ENCODE measurements at places on chromosomes 6 and 20.

DNA sequence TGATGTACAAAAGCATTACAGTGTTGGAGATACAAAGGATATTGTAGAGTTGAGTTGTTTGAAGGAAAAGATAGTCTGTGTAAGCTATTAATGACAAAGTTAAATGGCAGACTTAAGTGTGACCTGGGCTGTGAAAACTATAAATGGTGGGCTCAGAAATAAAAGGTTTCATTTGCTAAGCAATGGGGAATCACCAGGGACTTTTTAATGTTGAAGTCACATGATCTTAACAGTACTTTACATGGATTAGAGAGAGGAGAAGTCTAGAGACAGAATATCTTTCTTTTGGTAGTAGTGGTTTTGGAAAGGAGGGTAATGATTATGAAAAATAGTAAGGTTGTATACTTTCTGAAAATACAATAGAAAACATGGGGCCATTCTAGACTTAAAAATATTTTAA lies 67.1 kb downstream of the SCAF8 start:
- no peak for DNase-seq

- DNase-seq: no peak
Measured at GRCh38 chr20:19780261-19780660, 22.2 kb downstream of the RIN2 start.

DNA sequence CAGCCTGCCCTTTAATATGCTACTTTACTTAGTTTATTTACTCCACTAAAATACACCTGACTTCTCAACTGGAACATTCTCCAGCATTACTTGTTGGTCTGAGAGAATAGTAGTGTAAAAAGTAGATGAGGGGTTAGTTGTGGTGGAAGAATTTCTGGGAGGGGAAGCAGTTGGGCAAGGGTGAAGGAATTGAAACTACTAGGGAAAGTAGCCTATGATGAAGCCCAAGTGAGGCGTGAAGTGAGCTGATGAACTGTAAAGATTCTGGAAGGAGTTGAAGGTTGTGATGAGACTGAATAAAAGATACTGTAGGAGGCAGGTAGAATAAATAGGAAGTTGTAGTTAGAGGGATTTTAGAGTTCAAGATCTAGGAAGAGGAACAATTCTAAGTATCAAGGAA lies 72.5 kb downstream of the ITCH start:
- DNase-seq: no peak

DNA sequence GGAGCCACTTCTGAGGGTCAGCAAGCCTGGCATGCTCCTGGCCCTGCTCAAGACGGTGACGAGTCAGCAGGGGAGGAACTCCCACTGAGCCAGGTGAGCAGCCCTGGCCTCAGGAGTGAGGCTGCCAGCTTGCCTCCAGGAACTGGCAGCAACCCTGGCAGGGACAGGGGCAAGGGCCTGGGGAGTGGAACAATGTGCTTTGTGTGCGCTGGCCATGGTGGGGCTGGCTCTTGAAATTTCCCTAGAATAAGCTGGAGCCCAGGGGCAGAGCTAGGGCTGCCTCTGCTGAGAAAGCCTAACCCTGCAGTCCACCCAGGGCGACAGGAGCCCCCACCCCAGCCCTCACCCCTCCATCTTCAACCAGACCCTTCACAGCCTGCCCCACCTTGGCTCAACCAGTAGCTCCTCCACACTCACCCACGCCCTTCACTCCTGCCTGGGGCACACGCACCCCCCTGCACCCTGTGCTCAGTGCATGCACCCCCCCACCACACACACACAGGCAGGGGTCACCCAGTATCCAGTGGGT lies 88.0 kb downstream of the MRPL14 start:
- DNase-seq: no peak

DNA sequence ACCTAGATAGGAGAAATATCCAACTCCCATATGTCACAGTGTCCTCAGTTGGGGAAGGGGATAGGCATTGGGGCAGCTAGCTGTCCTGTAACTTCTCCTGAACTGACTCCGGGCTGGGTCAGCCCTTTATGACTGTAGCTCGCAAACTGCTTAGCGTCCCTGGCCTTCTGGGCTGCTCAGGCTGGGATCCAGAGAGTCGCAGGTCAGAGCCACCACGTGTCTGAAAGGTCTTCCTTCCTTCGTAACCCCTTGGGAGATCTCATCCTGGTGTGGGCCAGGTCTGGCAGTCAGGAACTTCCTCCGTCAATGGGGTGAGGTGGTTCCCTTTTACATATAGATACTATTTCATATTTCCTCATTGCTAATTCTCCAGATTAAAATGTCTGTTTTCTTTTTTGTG lies 28.8 kb upstream of the HINT3 start:
- DNase-seq: no peak

DNA sequence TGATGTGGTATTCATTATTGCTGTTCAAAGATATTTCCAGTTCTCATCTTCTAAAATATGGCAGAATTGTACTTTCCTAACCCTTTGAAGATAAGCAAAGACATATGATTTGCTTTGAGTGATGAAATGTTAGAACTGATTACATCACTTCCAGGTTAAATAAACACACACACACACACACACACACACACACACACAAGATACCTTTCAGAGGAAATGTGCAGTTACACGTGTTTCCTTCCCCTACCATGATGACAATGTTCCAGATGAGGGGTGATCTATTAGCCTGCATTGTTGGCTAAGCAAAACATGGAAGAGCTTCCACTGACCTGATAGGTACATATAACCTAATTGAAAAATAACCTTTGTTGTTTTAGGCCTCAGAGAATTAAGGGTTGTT lies 11.7 kb upstream of the FRK start:
- DNase-seq: no peak

GRCh38 chr6:34888874-34889555 lies at the start of gene ANKS1A:
Gene ANKS1A, plus strand, starts transcription at chr6:34889255. Its CDS starts 148 bp downstream, at chr6:34889403.
- DNase-seq: peak; percentile 73

DNA sequence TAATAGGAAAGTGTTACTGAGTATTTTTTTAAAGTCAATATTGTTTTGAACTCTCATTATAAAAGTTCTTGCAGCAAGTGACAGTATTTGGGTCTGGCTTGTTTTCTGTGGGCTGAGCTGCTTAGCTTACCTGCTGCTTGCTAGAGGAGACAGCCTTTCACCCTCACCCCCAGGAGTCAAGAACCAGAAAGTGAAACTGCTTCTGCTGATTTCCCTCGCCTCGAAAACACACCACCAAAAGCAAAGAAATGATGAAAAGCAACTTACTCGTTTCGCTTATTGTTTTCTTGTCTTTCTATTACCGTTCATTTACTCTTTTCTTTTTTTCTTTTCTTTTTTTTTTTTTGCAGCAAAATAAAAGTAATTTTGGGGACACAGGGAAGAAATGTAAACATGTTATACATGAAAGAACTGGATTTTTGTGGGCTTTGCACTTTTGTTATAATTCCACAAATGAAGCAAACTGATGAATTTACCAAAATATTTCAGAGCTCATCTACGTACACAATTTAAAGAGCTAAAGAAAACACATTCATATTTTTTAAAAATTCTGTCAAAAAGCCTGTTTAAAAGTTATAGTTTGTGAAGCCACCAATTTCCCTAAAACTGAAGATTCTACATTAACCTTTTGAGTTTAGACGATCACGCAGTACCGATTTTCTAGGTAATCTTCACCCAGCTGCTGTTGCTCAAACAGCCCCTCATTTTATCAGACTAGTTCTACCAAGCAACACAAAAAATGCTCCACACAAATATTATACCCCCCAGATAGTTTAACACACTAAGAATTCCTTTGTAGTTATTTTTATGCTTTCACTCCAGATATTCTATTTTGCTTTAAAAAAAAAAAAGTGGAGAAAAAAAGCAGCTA lies 1.7 kb downstream of the SCML4 start:
- no peak for DNase-seq

- no peak for DNase-seq
Measured at GRCh38 chr20:58895448-58896180, 43.1 kb downstream of the GNAS start.

DNA sequence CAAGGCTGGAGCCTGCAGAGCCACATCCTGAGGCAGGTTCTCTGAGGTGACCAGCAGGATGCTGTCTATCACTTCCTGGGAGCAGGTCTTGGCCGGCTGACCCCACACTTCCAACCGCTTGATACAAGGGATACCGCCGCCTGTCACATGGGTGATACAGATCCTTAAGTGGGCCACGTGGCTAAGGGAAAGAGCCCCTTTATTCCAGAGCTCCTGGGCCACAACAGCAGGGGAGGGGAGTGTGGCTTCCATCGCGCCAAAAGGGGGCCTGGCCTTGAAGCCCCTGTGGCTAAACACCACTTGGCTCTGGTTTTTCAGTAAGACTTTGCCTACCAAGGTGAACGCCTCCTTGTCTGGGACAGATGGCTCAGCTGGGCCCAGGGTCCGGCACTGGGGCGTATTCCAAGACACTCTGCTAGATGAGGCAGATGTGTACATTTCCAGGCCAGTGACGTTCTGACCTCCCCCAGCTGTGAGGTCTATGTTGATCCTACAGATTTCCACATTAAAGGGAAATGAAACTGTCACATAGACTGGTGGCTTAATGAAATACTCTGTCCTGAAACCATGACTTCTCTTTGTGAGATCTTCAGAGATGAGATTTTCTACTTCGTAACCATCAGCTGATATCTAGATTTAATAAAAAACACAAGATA lies 37.6 kb upstream of the AVP start:
- no peak for DNase-seq

- peak; percentile 12 for DNase-seq
Measured at GRCh38 chr20:17971300-17972013, 2.6 kb downstream of the MGME1 start.

DNA sequence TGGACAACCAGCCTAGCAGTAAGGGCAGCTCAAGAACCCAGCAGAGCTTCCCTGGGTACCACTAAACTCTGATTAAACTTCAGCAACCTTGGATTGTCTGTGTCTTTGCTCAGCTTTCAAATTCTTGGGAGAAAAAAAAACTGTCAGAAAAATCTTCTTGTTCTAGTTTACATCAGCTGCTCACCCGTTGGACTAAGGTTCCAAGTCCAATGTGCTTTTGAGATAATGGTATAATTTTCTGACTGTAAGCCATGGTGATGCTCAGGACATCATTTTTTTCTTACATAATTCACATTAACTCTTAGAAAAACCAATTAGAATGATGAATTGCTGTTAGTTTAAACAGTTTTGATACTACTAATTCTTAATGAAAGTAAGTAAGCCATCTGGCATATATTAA lies 145.8 kb downstream of the COL9A1 start:
- no peak for DNase-seq

- no peak for DNase-seq
Measured at GRCh38 chr6:29507319-29507718, 19.6 kb upstream of the MAS1L start.

- no peak for DNase-seq
Measured at GRCh38 chr6:41938590-41939175, 2.9 kb downstream of the CCND3 start.

DNA sequence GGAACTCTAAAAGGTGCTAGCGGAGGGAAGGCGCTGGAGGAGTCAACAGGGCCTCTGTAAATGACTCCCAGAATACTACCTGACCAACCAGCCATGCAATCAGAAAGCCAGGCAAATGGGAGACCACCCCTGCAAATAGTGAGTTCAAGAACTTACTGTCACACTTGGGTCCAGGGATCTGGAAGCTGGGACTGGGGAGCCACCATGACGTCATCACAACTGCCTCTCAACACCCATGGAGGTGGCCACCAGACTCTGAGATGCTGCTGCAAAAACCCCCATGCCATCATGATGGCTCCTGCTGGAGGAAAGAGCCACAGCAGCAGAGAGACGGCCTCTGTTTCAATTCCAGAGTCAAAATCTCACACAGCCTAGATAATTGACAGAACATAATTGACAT lies 8.5 kb upstream of the PDYN start:
- no peak for DNase-seq

- DNase-seq: peak; percentile 74
Measured at GRCh38 chr6:2738373-2738979, 12.2 kb downstream of the MYLK4 start.

GRCh38 chr20:57402206-57403125 lies 11.3 kb downstream of the RBM38 start:
- DNase-seq: no peak

- DNase-seq: no peak
Measured at GRCh38 chr6:74942130-74942529, 263.7 kb downstream of the COL12A1 start.

- no peak for DNase-seq
Measured at GRCh38 chr20:4300921-4301320, 285.6 kb upstream of the RNF24 start.

DNA sequence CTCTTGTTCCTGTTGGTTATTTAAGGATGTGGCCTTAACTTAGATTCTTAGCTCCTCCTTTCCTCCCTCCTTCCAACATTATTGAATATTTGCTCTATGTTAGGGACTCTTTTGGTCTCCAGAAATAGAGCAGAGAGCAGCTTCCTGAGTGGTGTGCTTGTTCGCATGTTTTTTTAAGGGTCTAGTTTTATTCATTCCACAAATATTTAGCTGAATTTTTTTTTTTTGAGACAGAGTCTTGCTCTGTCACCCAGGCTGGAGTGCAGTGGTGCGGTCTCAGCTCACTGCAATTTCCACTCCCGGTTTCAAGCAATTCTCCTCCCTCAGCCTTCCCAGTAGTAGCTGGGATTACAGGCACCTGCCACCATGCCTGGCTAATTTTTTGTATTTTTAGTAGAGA lies 169.2 kb downstream of the ZFAND3 start:
- no peak for DNase-seq

- DNase-seq: no peak
Measured at GRCh38 chr6:169853196-169854082, 102.0 kb downstream of the ERMARD start.

DNA sequence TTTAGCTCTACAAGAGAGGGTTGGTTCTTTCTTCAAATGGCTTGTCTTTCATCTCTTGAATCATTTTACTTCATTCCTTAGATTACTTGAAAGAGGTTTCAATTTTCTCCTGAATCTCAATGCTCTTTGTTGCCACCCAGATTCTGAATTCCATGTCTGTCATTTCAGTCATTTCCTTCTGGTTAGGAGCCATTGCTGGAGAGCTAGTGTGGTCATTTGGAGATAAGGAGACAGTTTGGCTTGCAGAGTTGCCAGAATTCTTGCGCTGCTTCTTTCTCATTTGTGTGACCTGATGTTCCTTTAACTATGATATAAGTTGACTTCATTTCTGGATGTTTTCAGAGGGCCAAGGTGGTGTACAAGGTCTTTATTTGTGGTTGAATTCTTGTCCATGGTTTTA lies 157.8 kb downstream of the SLC22A3 start:
- no peak for DNase-seq

DNA sequence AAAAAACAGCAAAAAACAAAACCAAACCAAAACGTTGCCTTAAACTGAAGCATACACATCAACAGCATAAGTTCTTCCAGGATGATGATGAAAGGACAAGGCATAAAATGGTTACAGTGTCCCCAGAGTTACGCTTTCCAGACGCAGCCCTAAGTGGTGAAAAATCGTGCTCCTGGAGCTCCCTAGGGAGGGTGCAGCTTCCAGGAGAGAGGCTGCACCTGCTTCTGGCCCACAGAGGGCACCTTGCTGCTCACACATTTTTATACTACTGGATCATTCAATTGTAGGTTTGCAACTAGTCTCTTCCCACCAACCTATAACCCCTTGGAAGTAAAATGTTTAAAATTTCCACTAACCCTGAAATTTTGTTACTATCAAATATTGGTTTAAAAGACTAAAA lies 115.0 kb downstream of the PRKN start:
- no peak for DNase-seq

GRCh38 chr6:80457439-80457933 lies 351.0 kb downstream of the BCKDHB start:
- DNase-seq: peak; percentile 46

Data from globus pallidus (tissue), 1 donor.